ENCODE measurements at places on chromosomes 16 and 17.

DNA sequence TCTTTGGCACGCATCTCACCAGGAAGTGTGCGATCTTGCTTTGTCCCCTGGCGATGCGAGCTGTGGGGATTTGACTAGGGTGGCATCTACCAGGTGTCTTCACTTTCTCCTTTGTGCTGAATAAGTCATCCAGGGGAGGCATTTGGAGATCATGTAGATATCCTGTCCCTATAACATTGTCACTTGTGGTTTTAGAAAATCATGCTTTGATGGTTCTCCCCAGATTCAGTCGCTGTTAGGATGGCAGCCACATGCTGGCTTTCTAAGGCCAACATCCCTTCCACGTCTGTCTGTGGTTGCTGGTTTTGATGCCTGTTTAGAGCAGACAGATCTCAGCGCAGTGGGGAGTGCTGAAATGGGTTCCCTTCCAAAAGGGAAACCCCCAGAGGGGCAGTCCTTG, 2.5 kb downstream of the ADAD2 start:
- DNase-seq = no peak

DNA sequence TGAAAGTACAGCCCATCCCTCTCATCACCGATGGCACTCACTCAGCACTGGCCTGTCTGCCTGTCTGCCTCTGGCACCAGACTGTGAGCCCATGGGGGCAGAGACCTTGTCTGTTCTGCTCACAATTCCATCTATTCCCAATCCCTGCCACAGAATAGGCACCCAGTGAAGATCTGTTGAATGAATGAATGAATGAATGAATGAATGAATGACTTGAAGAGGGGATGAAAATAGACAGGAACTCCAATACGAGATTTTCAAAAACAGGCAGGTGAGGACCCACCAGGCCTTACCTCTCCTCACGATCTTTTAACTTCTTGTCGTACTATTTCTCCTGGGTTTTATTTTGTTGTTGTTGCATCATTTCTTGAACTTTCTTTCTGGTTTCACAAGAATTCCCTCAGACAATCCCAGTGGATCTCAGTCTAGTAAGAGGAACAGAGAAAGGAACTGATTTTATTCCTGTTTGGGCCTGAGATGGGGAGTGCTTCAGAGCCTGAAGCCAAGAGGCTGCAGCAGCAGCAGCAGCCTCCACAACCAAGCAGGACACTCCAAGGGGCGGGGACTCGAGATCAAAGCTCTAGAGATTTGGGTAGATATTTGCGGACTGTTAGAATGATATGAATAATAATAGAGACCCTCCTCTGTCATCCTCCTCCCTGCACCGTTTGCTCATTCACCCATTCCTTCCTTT, 17.7 kb downstream of the KRT9 start:
- DNase-seq = no peak

DNA sequence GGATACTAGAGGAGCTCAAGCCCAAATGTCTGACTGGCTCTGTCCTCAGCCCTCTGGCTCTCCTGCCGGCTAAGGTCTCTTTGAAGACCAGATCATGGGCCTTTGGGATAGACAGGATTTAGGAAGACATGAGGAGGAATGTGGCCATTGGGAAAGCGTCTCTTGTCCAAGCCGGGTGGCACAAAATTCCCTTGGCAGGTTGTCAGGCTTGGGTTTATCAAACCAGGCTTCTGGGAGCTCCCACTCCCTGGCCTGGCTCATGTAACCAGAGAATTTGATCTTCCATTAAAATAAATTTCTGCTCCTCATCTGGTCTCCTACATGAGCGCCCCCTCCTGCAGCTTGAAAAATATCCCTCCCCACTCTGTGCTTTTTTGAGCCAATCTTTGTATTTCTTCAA, 71.1 kb downstream of the IRX3 start:
- no peak for DNase-seq

DNA sequence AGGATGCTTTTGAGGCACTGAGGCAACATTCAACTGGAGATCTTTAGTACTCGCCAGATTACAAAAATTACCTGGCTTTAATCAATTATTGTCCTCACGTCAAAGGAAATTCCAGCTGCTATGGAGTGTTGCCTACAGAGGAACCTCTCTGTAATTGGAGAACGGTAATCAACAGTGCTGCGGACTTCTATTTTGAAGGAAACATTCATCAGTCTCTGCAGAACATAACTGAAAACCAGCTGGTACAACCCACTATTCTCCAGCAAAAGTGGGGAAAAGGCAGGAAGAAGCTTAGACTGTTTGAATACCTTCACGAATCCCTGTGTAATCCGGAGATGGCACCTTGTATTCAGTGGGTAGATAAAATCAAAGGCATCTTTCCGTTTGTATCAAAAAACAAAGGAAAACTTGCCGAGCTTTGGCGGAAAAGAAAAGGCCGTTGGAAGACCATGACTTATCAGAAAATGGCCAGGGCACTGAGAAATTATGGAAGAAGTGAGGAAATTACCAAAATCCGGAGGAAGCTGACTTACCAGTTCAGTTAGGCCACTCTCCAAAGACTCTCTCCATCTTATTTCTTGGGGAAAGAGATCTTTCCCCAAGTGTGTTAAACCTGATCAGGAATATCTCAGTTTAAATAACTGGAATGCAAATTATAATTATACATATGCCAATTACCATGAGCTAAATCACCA, 3.0 kb downstream of the SLC35G3 start:
- no peak for DNase-seq

DNA sequence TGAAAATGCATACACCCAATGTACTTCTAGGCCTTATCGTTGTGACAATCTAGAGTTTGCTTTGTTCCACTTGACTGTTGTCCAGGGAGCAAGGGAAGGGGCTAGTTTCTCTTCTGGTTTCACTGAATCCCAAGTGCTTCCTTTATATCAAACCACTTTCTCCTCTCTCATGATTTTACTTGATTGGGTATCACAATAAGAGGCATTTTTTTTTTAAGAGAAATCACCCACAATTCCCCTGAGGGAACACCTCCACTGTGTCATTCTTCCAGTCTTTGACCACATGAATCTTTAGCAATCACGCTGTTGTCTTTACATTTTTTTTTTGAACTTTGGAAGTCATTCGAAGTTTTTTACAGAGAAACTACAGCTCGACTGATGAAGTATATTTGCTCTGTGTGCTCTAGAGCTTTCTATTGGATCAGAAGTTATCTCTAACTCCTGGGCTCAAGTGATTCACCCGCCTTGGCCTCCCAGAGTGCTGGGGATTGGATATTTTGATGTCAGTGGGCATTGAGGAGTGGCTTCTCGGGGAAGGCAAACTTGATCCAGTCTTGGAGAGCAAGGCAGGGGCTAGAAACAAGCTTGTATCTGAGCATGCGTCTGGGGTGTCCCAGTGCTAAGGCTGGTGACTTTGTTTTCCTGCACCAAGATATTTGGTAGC, 3.0 kb downstream of the CDH1 start:
- DNase-seq = no peak

- DNase-seq = no peak
Observed at GRCh38 chr16:58348986-58349385, 43.3 kb upstream of the GINS3 start.

- DNase-seq = peak; percentile 22
Observed at GRCh38 chr16:4649744-4650442, 25.3 kb downstream of the MGRN1 start.
